ENCODE measurements at places on chromosomes 7 and 10.
A peak's percentile ranks its signal among the peaks of the same experiment; 100 is the strongest.

DNA sequence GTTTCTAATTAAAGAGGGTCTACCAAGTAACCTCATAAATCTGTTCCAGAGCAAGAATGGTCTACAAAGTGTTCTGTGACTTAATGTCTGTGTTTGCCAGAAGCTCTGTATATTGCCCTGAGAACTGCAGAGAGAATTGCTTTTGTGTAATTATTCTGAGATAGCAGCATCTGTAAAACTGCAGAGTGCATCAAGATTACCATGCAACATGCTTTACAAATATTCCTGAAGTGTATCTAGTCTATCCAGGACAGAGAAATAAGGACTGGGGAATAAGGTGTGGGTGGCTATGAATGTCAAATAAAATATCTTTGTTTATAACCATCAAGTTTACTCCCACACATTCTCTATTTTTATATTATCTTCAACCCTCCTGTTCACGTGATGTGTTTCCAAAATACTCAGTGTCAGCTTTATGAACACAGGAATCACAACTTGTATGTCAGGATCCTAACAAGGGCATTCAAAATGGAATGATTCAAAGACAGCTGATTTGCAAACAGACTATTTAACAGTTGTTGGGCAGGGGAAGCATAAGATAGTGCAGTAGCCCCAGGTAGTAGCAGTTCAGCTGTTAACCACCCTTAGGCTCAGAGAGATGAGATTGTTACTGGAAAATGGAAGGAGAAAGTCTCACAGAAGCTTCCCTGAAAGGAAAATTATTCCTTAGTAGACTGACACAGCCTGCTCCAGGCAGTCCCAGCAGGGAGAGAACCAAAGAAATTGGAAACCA is 15.3 kb upstream of the LIPA start:
- DNase-seq, result no peak

GRCh38 chr10:34364253-34365037 is 450.7 kb downstream of the PARD3 start:
- peak; percentile 63 for DNase-seq

GRCh38 chr10:72483471-72483870 is 128.8 kb upstream of the DNAJB12 start:
- no peak for DNase-seq

DNA sequence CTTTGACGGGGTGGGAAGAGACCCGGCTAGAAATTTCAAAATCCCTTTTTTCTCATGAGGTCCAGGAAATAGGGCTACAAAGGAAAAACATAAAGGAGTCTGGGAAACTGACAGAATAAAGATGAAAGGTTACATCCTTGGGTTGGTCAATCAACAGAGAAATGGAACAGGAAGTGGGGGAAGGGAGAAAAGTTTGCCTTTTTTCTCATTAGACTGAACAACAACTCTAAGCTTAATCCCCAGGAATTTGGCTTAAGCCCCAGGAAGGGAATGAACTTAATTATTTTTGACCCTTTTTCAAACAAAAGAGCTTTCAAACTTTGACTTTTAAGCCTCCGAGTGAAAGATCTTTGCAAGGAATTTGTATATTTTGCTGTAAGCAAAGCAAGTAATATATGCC is 32.7 kb downstream of the LGI1 start:
- DNase-seq, result no peak

GRCh38 chr10:5582736-5583135 is 58.0 kb downstream of the CALML3 start:
- no peak for DNase-seq
